ENCODE measurements at places on chromosomes 2 and 18.

DNA sequence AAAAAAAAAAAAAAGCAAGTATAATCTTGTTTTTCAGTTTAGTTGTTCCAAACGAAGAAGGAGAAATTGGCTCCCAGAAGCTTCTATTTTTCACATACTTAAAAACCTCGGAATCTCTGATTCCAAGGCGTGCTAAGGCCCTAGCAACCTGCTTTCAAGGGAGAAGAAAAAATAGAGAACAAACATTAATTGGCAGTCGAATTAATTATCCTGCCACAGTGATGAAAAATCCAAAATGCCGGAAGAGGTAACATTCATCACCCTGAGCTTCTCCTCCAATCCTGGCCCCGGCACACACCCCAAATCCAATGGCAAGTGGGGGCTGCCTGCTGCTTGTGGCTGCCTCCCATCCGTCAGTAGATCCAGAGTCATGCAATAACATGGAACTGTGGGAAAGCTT, 250.2 kb upstream of the CHAC2 start:
- no peaks in the 10 kb centered on the region for H3K4me1 ChIP-seq
- H3K4me3 ChIP-seq = no peak overlapping the region
- no peak overlapping the region for H3K27ac ChIP-seq
- no peaks in the 10 kb centered on the region for H3K27me3 ChIP-seq
- no peak for DNase-seq
- no peaks in the 10 kb centered on the region for H3K36me3 ChIP-seq

DNA sequence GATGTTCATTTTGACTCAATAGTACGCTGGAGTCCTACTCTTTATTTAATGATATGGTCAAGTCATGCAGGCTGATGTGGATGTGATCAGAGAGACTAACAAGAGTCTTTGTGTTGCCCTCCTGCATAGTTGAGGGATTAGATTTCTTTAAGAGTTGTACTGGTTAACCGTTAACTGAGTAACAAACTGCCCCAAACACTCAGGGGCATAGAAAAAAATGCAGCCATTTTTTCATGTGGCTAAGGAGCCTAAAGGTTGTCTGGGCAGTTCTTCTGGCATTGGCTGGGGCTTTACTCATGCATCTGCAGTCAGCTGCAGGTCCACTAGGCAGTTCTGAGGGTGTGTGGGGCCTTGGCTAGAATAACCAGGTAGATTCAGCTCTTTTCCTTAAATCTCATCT, 32.5 kb downstream of the DOCK10 start:
- H3K4me1 ChIP-seq = peaks cover 14% of the 10 kb centered on the region
- DNase-seq = no peak
- H3K36me3 ChIP-seq = no peaks in the 10 kb centered on the region
- H3K4me3 ChIP-seq = no peak overlapping the region
- H3K27me3 ChIP-seq = no peaks in the 10 kb centered on the region

GRCh38 chr2:61937098-61937497, 31.6 kb downstream of the COMMD1 start:
- DNase-seq = no peak
- H3K4me1 ChIP-seq = no peaks in the 10 kb centered on the region
- peaks cover 4% of the 10 kb centered on the region for H3K36me3 ChIP-seq
- no peak overlapping the region for H3K4me3 ChIP-seq
- H3K27ac ChIP-seq = no peak overlapping the region

- H3K36me3 ChIP-seq = no peaks in the 10 kb centered on the region
- no peak for DNase-seq
- no peak overlapping the region for H3K4me3 ChIP-seq
- H3K4me1 ChIP-seq = no peaks in the 10 kb centered on the region
- H3K27me3 ChIP-seq = no peaks in the 10 kb centered on the region
Observed at GRCh38 chr2:158778243-158778642, 16.9 kb upstream of the DAPL1 start.
